T-helper 2 cell (primary cell): ENCODE measurements at places on chromosomes 1 and 21.

DNA sequence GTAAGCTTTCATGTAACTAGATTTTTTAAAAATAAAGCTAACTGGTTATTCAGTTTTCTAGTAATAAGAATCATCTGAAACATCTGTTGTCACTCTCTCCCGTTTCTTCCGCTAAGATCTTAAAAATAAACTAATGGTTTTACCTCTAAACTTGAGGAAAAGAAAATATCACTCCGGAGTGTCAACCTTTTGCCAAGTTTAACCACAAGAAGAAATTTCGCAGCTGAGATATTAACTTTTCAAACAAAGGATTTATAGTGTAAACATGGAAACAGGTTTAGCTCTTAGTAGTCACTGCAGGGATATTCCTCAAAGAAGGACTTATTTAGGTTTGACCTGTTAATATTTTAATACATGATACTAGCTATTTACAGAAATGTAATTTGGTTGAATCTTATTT, 954.9 kb downstream of the ADGRL2 start:
- no peak for DNase-seq

- no peak for DNase-seq
Measured at GRCh38 chr1:14996133-14997050, 157.2 kb upstream of the TMEM51 start.

GRCh38 chr1:61152469-61153105, 70.2 kb downstream of the NFIA start:
- no peak for DNase-seq

DNA sequence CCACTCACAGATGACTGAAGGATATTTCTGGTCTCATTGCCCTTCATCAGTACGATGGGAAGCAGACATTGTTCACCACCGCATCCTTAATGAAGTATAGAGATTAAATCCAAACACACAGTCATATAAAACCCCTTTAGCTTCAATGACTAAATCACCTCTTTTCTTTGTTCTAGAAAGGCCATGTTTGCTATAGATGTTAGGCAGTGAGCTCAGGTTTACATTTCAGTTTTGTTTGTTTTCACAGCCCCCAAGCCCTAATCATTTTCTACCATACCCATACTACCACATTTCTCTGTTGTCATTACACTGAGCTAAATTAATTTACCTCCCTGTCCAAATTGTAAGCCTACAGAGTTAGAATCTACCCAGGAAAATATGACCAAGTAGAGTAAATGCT, 385.1 kb downstream of the NTNG1 start:
- DNase-seq: no peak

GRCh38 chr1:222861062-222861461, 46.2 kb downstream of the DISP1 start:
- no peak for DNase-seq

DNA sequence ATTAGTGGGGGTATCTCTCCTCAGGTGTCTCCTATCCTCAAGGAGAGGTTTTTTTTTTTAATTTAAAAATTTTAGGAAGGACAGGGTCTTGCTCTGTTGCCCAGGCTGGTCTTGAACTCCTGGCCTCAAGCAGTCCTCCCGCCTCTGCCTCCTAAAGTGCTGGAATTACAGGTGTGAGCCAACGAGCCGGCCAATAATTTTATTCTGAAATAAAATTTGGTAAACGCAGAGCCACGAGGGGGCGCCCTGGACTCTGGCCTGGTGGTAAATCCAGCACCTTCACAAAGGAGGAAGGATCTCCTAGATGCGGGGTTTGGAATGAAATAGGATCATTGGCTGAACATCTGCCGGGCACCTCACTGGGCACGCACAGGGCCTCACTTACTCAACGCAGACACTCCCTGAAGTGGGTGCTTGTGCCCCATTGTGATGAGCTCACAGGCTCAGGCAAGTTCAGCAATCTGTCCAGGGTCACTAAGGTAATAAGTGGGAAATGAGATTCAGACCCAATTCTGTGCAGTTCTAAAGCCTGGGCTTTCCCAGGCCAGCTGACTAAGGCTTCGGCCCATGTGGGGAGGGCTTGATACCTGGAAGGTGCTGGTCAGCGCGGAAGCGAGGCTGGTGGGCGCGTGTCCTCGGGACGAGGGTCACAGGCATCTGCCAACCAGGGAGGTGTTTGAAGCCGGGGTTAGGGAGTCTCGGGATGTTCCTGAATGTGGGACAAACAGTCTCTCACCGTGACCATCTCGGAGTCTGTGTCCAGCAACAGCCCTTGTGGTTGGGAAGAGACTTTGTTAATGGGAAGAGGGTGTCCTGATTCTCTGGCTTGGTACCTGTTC, 32.7 kb upstream of the ETV3 start:
- peak; percentile 15 for DNase-seq

DNA sequence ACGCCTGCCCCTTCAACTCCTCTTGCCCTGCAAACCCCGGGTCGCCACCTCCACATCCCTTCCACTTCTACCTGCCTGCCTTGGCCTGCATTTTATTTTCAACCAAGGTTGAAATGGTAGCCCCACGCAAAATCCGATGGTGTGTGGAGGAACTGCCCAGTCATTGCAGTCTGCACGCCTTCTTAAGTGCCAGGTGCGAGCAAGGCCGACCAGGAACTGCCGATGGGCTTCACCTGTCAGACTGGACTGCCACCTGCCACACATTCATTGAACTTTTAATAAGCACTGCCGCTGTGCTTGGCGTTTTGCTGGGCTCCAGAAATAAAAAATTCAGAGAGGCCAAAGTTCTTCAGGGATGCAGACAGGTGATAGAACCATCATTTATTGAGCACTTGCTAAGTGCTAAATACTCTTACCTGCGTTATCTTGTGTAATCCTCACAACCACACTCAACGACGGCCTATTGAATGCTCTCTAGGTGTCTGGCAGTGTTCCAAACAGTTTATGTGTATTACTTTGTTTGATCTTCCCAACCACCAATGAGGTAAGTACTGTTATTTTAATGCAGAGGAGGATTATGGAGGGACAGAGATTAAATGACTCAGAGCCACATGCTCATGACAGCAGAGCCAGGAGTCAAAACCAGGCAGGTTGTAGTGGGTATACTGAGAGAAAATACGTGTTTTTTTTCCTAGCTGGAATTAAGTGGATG, 36.2 kb downstream of the CACHD1 start:
- no peak for DNase-seq

DNA sequence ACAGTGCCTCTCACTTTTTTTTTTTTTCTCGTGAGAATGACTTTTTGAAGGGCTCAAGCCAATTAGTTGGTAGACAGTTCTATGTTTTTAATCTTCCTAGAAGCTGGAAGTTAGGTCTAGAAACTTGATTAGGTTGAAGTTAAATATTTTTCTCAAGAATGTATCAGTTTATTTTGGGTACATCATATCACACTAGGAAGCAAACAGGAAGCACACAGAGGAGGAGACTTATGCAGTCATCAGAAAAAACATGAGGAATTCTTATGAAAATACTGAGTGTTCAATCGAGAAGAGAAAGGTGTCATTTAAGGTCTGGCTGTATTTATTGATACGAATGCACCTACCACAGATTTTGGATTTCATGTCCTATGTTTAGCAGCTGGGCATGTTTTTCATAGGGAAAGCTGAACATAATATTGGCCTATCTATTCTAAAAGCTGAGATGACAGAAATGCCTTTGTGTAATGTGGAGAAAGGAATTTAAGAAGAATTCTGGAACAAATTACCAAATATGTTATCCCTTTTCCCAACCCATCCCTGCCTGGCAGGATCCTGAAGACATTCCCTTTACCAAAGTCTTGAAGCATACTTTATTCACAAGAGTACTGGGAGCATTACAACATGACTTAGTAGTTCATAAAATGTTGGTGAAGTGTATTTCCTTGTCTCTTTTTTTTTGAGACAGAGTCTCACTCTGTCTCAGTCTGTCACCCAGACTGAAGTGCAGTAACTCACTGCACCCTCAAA, 17.5 kb upstream of the ZFP69B start:
- DNase-seq: no peak

DNA sequence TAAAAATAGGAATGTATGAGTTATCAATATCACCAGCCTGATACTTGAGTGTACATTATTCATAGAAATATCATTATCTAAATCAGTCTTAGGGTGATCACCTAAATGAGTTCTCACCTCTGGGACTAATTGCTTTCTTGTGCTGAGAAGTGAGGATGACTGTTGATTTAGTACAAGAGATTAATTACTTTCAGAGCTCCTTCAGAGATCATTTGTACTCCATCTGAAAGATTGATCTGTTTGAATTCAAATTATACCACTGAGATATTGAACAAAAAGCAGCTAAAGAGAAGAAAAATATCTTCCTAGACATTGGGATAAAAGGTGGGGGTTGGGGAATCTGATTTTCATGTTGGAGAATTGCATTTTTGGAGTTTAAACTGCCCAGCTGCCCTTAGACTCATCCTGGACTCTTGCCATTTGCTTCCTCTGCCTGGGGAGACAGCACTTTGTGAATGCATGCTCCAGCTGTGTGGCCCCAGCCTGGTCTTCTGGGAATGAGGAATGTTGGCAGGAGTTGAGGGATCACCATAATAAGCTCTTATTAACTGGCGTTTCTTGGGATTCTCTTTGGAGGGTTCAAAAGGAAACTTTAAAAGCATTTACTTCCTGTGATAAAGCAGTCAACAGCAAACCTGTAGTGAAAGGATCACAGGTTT, 19.7 kb upstream of the PGBD2 start:
- no peak for DNase-seq

- DNase-seq: no peak
Measured at GRCh38 chr1:163290025-163290640, 31.6 kb upstream of the NUF2 start.

- DNase-seq: no peak
Measured at GRCh38 chr1:10075732-10076131, 43.0 kb downstream of the UBE4B start.

DNA sequence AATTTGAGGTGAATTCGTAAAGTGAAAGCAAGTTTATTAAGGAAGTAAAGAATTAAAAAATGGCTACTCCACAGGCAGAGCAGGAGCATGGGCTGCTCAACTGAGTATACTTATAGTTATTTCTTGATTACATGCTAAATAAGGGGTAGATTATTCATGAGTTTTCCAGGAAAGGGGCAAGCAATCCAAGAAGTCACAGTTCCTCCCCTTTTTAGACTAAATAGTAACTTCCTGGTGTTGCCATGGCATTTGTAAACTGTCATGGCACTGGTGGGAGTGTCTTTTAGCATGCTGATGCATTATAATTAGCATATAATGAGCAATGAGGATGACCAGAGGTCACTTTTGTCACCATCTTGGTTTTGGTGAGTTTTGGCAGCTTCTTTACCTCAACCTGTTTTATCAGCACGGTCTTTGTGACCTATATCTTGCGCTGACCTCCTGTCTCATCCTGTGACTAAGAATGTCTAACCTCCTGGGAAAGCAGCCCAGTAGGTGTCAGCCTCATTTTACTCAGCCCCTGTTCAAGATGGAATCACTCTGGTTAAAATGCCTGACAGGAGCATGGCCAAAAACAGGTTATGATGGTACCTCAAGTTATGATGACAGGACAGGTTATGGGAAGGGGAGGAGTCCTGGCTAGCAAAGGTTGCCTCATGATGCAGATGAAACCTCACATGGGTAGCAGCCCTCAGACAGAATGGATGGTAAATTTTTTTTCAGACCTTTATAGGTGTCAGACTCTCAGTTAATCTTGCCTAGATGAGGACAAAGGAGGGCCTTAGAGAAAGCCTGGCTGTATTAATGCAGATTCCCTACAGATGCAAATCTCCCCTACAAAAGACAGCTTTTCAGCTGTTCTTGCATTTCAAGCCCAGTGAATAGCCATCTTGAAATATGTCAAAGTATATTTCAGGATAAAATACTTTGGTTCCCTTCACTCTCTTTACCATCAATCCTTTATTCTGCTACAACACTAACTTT, 49.7 kb downstream of the SIPA1L2 start:
- peak; percentile 23 for DNase-seq

GRCh38 chr1:106676021-106676420, 380.5 kb upstream of the PRMT6 start:
- no peak for DNase-seq

DNA sequence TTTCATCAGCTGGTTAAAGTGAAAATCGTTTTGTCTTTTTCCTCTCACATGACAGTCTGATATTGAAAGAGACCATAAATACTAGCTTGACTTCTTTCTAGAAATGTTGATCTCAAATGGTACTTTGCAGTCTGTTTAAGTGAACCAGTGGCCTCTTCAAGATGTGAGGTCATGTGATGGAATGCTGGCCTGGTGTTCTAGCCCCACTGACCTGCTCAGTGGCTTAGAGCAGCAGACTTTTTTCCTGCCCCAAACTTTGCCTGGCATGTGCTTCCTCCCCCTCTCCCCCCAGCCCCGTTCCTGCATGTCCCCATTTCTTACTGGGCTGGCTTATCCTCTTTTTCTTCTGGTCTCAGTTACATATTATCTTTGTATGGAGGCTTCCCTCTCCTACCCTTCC, 34.3 kb downstream of the ZYG11A start:
- DNase-seq: no peak

- peak; percentile 21 for DNase-seq
Measured at GRCh38 chr1:110235834-110236682, 25.9 kb downstream of the KCNC4 start.

GRCh38 chr1:93448983-93449804, 1.3 kb downstream of the FNBP1L start:
- DNase-seq: no peak

GRCh38 chr1:205584732-205585131, 47.1 kb downstream of the ELK4 start:
- DNase-seq: no peak

GRCh38 chr1:202029171-202029665, 18.8 kb downstream of the ELF3 start:
- no peak for DNase-seq

GRCh38 chr1:58583496-58583895, 6.4 kb upstream of the TACSTD2 start:
- DNase-seq: no peak

DNA sequence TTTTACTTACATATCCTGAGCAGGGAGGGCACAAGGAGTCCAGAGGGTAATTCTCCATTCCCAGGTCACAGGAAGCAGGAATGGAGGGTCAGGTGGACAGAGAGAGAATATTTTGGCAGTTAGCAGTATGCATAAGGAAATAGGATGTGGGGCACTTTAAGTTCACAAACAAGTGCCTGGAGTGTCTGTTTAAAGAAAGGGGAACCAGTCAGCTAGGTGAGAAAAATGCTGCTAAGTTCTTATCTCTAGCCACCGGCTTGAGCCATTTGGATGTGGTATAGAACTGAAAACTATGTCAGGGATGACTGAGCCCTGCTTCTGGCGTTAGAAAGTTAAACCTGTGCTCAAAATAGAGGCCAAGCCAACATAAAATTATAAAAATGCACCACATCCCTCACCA, 739.7 kb upstream of the NCAM2 start:
- DNase-seq: no peak

- DNase-seq: no peak
Measured at GRCh38 chr21:42200906-42201614, 17.9 kb upstream of the ABCG1 start.

GRCh38 chr1:15742339-15742801, at the start of gene TMEM82:
TMEM82 (plus strand) TSS chr1:15742499; CDS start chr1:15742560, 61 bp downstream.
- no peak for DNase-seq

DNA sequence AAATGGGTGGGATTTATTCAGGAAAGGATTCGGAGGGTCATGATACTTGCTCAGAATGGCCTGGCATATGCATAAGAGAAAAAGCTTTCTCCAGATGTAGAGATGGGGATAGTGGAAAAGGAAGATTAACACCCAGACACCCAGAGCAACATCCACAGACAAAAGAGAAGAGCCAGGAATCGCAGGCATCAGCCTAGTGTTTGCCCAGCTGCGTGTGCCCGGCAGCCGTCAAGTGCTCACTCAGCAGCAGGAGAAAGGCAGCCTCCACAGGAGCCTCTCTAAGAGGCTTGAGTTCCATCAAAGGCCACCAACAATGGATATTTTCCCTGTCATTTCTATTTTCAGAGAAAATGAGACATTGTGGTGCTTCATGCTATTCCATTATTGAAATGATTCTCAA, 54.7 kb downstream of the NTPCR start:
- DNase-seq: no peak
